ENCODE measurements at places on chromosomes 16 and 17.
A peak's percentile ranks its signal among the peaks of the same experiment; 100 is the strongest.

DNA sequence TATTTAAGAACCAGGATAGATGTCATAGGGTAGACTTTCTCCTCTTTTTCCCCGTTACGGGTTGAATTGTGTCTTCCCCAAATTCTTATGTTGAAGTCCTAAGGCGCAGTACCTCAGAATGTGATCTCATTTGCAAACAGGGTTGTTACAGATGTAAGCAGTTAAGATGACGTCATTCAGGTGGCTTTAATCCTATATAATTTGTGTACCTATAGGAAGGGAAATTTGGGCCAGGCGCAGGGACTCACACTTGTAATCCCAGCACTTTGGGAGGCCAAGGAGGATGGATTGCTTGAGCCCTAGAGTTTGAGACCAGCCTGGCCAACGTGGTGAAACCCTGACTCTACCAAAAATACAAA lies 99.5 kb upstream of the DHX40 start:
- no peak for DNase-seq

GRCh38 chr16:30064729-30065101 lies 845 bp upstream of the ALDOA start:
- DNase-seq: no peak

GRCh38 chr16:54173490-54173889 lies 113.1 kb downstream of the IRX3 start:
- DNase-seq: no peak

- DNase-seq: no peak
Observed at GRCh38 chr16:53132406-53132805, 77.6 kb downstream of the CHD9 start.

DNA sequence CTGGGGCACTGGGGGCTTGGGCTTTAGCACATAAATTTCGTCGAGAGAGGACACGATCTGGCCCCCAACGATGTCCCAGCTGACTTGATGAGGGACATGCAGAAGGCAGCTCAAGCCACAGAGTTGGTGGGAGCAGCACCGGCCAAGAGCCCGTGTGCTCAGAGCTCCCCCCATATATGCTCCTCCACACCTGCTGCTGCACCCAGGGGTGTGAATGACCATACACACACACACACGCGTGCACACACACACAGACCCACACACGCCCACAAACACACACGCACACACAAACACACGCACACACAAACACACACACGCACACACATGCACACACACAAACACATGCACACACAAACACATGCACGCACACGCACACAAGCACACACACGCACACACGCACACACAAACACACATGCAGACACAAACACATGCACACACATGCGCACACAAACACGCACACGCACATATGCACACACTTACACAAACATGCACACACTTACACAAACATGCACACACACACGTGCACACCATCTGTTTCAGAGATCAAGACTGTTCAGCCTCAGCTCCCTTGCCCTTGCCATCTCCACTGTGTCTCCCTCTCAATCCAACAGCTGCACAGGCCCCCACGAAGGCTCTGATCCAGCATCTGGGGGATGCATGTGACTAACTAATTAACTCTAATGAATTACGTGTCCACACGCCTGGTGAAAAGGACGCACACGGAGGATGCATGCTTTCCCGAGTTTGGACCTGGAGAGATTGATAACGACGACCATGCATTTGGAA lies 85.6 kb upstream of the TNRC6C start:
- DNase-seq: no peak

- DNase-seq: no peak
Observed at GRCh38 chr16:54627616-54628015, 303.0 kb upstream of the IRX5 start.

DNA sequence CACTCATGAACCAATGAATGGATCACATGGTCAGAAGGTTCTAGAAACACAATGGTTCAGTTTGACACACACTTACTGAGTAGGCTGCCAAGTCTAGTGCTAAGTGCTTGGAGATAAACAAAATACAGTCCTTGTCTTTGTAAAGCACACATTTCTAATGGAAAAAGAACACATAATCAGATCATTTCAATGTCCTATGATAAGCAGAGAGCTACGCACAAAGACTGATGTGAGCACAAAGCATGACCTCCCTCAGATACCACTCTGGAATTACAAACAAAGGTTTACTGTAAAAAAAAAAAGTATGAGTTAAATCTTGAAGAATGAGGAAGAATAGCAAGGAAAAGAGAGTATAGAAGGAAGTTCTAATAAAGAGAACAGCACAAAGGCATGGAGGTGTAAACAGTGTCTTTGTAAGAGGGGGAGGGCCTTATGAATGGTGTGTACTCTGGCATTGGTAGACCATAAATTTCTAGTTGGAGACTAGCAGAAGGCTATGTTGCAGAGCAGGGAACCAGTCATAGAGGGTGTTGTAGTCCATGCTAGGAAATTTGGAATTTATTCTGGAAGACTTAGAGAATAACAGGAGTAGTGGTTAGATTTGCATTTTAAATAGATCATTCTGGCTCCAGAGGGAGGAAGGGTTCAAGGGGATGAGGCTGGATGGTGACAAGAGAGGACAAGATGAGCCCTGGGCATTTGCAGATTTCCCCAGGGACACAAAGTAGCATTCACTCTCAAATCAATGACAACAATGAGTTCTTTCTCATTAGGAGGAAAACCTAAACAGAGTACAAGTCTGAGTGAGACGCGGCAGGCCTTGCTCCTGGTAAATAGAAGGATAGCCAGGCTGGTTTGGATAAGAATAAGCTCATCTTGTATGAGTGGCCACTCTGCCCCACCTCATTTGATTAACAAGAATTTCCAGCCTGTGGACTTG lies 468.0 kb downstream of the TOX3 start:
- no peak for DNase-seq

DNA sequence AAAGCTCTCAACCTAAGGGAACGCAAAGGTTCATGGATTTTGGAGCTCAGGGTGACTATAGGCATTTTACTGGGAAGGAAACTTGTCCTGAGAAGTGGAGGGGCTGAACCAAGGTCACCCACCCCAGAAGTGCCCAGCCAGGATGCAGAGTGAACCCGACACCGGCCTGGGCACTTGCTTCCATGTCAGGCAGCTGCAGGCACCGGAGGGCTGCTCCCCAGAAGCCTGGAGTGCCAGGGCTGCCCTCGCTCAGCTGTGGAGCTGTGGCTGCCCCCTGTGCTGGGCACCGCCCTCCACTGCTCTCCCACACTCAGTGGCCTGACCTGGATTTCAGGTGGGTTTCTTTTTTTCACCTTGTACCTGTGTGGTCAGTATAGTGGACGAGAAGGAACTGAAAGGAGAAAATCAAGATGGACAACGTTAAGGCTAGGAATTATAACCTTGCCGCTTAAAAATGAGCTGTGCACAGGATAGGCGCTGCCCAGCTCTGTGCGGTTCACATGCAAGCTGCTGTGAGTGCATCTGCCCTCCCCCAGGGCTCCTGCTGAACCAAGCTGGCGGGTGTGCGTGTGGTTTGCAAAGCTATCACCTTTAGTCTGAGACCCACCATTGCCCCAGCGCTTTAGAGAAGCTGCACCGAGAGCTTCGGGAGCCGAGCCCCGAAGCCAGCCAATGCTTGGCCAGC lies 2.2 kb downstream of the MAPK8IP3 start:
- no peak for DNase-seq

- no peak for DNase-seq
Observed at GRCh38 chr17:45430738-45431530, 1.7 kb downstream of the ARHGAP27 start.

GRCh38 chr17:1829216-1829591 lies 498 bp downstream of the SMYD4 start:
- DNase-seq: no peak

DNA sequence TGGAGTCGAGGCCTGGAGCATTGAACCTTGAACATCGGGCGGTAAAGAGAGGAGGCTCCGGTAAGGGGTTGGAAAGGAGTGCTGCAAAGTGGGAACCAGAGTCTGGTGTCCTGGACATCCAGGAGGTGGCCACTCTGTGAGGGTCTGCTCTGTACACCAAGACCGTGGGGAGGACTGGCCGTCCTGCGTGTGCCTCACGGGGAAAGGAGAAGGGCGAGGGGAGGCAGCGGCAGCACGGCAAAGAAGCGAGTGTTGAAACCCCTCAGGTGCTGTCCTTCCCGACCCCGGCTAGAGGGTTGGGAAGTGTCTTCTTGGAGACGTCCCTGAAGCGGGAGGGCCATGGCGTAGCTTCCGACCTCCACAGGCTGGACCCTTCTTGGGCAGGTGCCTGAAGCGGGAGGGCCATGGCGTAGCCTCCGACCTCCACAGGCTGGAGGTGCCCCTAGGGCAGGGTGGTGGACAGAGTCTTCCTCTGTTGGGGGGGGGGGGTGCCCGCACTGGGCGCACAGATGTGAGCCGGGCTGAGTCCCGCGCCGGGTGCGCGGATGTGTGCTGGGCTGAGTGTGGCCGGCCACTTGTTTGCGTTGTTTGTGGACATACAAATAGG lies 42.0 kb downstream of the FOXK2 start:
- DNase-seq: no peak

DNA sequence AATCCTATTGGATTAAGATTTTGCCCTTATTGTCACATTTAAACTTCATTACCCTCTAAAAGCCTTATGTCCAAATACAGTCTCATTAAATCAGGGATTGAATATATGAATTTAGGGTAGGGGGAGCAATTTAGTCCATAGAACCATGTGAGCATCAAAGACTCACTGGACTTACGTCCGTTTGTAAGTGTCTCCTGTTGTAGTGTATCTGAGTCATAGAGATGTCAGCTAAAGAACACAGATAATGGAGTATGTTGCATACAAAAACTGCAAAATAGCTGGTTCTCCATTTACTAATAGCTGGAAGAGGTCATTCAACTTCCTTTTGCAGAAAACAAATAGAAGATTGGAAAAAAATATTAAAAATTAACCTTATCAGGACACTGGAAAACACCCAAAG lies 599.1 kb upstream of the SOX9 start:
- no peak for DNase-seq

DNA sequence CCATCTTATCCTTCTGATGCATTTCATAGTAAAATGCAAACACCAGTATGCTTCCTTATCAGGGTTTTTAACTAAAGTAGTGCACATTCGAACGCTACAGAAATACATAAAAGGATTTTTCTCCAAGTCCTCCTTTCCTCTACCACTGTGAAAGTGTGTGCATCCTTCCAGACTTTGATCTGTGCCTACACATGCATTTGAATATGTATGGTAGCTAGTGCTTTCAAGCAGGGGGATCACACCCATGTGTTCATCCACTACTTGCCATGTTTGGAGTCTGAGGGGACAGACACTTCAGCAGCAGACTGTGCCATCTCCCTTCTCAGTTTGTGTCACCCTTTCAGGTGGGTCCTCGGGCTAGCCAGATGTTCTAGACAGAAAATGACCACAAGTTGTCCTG lies 14.9 kb downstream of the LDHD start:
- no peak for DNase-seq

DNA sequence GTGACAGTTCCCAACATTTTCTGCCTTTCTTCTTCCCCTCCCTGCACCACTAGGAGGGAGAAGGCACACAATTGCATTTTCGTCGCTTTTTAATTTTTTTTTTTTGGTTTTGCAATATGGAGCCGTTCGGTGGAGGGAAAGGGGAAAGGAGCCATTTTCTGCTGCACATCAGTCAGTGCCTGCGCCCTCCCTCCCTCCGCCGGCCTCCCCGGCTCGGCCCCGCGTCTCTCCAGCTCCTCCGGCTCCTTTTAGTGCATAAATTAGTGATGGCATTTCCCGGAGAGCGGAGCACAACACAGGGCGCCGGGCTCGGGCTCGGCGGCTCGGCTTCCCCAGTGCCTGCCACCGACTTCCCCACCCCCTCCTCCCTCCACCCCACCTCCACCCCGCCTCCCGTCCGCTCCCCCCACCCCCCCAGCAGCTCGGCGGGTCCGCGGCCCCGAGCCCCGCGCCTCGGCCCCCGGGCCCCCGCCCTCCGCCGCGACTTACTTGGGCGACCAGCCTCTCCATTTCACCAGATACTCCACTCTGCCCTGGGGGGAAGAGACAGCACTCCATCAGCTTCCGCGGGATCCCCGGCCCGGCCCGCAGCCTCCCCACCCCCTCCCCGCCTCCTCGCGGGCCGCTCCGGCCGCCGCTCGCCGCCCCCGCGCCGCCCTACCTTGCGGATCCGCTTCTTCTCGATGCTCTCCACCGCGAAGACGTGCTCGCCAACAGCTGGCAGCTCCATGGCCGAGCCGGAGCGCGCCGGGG lies 542 bp downstream of the CBX4 start:
- no peak for DNase-seq

GRCh38 chr17:27770877-27771276 lies 29.5 kb downstream of the NOS2 start:
- no peak for DNase-seq

DNA sequence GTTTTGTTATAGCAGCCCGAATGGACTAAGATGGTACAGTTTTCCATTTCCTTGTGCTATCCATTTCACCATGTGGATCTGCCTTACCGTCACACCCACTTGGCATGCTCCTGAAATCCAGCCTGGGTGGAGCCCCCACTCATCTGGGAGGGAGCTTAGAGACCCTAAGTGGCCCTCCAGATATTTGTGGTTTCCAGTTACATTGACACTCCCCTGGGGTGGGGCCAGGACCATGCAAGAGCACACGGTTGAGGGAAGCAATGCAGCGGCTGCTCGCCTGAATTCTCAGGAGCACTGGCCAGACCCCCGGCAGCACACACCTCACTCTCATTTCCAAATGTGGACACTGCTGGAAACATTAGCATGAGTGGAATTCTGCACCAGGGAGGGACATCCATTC lies 231.1 kb downstream of the UTP18 start:
- DNase-seq: peak; percentile 10

- no peak for DNase-seq
Observed at GRCh38 chr16:72508191-72508590, 336.2 kb upstream of the PMFBP1 start.

DNA sequence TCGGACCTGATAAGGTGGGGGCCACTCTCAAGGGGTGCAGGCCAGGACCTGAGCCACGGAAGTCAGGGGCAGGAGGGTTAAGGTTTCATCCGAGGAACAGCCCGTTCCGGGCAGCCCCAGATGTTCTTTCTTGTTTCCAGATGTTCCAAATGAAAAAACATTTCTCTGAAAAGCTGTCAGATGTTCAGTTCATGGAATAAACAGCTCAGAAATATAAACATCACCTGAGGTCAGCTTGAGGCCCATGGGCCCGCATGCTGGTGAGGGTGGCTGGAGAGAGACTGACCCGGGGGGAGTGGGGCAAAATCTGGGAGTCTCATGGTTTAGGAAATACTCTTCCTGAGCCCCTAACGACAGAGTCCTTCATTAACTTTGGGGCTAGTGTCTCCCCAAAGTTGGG lies 1.5 kb upstream of the CD79B start:
- no peak for DNase-seq

GRCh38 chr17:35229638-35230037 lies 13.2 kb upstream of the SLFN5 start:
- no peak for DNase-seq

- no peak for DNase-seq
Observed at GRCh38 chr16:9661336-9662017, 520.8 kb downstream of the GRIN2A start.

Data from NCI-H187 treated with DMSO at 0.1 percent for 48 hours (cell line).